Ascending aorta (tissue), 2 donors: ENCODE measurements at places on chromosomes 12 and 14.

DNA sequence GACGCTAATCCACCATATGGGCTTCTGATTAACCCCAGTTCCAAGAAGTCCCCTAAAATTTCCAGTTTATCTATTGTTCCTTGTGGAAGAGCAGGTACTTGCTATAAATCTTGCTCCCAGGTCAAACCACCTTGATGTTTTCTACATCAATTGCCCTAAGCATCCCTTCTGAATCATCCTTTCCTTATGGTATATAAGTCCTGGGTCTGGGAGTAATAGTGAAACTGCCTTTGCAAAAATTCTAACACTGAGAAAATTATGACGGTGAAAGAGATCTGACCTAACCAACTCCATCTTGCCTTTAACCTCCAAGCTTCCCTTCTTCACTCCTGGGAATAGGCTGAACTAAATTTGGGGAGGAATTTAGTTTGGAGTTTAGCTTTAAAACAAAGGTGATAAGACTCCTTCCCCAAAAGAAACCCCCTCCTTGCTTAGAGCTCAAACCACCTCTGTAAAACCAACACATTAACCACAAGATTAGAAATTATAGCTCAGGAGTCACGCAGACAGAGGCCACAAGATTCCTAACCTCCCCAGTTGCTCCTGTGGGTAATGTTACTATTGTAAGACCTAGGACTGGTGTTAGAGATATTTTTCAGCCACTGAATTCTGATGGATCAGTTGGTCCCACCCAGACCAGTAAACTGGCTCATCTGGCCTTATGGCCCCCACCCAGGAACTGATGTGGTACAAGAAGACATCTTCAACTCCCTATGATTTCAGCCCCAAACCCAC is 33.8 kb upstream of the DTX1 start:
- DNase-seq, result no peak

DNA sequence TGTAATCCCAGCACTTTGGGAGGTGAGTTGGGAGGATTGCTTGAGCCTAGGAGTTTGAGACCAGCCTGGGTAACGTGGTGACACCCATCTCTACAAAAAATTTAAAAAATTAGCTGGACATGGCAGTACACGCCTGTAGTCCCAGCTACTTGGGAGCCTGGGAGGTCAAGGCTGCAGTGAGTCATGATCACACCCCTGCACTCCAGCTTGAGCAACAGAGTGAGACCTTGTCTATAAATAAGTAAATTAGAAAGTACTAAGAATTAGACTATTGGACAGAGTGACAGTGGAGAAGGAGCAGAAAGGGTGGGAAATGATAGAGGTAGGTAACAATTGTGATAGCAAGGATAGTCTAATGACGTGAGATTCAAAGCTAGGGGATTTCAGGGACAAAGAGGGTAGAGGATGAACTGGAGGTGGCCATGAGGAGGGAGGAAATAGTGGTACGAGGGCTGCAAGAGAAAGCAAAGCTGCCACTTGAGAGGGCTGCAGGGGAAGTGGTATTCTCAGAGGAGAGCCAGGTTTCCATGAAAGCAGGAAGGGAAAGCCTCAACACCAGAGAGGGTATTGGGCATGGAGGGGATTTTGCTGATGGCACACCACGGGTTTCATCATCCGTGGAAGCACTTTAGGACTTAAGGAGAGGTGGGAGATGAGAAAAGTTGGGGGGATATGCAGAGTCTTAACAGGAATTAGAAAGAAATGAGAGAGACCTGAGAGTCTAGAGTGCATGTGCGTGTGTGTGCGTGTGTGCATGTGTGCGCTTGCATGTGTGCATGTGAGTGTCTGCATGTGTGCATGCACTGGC is 85.6 kb downstream of the SYNE2 start:
- no peak for DNase-seq

- no peak for DNase-seq
Observed at GRCh38 chr14:42145766-42146165, 539.1 kb downstream of the LRFN5 start.

- DNase-seq, result no peak
Observed at GRCh38 chr12:111405859-111406473, at the start of gene SH2B3. Gene SH2B3, plus strand, starts transcription at chr12:111405923. Its CDS starts 12,223 bp downstream, at chr12:111418146.

- DNase-seq, result no peak
Observed at GRCh38 chr14:21917699-21918436, 244.2 kb upstream of the OR4E1 start.

GRCh38 chr14:50998612-50999011 is 54.3 kb upstream of the PYGL start:
- no peak for DNase-seq

- DNase-seq, result no peak
Observed at GRCh38 chr14:97687944-97688630, 890.9 kb downstream of the VRK1 start.

GRCh38 chr14:71482671-71483070 is 449.6 kb upstream of the RGS6 start:
- no peak for DNase-seq

GRCh38 chr12:32501835-32502333 is 102.5 kb downstream of the FGD4 start:
- DNase-seq, result no peak

DNA sequence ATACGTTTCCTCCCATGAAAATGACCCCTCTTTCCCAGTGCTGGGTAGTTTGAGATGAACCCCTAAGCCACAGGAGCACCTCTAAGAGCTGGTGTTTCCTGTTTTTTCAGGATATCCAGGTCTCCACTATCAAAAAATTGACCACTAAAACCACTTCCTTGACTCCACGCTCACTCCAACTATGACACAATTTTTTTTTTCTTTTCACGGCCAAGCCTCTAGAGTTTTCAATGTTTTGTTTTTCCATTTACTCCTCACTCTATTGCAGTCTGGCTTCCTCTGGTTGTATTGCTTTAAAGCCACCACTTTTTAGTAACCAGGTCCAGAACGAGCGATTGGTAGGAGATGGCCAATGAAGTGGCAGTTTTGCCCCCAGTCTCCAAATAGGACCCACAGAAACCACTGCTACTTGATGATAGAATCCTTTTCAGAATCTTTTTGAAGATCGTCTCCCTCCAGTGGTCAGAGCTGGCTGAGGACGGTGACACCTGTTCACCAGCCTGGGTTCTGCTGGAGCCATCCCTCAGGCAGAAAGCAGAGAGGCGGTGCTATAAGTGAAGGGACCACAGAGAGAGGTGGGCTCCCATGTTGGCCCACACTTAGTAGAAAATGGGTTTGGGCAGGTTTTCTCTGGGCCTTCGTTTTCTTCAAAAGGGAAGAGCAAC is 454.4 kb downstream of the VRK1 start:
- DNase-seq, result no peak

GRCh38 chr12:7005311-7005710 is 13.0 kb downstream of the LPCAT3 start:
- DNase-seq, result no peak

GRCh38 chr14:81219759-81220579 is 790 bp downstream of the GTF2A1 start:
- no peak for DNase-seq

GRCh38 chr14:73342670-73343069 is 105.4 kb downstream of the PAPLN start:
- DNase-seq, result no peak

DNA sequence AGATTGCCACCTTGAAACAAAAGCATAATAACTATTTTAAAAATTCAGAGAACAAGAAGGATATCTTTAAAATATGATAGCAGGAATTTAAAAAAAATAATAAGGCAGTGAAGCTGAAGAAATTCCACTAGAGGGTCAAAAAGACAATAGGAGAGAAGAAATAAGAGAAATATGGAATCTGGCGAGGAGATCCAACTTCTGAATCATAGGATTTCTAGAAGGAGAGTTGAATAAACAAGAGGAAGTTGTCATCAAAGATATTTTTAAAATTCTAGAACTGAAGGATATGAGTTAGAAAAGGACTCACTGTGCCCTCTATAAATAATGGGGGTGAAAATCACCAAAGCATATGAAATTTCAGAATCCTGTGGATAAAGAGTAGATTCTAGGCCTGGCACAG is 26.8 kb upstream of the TOMM20L start:
- no peak for DNase-seq

DNA sequence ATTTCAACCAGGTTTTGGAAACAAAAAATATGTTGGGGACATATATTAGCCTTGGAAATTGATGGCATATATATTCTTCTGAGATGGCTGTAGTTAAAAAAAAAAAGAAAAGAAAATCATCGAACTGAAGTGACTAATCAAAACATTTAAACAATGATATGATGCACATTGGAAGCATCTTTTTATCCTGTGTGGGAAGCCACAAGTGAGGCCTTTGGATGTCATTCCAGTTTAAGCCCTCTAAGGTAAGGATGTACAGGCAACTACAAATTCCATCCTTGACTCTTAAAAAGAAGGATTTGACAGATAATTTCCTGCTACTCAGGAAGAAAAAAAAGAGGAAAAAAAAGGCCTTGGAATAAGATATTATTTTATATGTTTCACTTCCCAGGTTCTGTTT is 9.6 kb upstream of the PTPRB start:
- no peak for DNase-seq

DNA sequence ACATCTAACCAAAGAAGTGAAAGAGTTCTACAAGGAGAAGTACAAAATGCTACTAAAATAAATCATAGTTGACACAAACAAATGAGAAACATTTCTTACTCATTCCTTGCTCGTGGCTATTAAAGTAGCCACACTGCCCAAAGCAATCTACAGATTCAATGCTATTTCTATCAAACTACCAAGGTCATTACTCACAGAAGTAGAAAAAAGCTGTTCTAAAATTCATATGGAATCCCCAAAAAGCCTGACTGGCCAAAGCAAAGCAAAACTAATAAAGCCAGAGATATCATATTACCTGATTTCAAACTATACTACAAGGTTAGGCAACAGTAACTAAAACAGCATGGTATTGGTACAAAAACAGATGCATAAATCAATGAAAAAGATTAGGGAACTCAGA is 305.6 kb downstream of the RPAP3 start:
- DNase-seq, result no peak

DNA sequence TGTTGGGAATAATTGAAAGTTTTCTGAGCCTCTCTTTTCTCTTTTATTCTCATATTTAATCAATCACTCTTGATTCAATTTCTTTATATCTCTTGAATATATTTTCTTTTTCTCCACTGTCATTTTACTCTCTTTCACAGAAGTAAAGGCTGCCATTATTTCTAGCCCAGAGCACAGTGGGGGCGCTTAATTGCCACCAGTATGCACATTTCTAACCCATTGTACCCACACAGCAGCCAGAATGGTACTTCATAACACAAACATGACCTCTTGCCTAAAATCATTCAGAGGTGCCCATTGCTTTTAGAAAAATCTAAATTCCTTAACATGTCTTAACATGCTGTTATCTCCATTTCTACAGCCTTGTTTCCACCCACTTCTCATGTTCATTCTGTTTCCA is 190.2 kb upstream of the LMO3 start:
- DNase-seq, result no peak

- no peak for DNase-seq
Observed at GRCh38 chr14:58782011-58782410, 144.2 kb downstream of the DACT1 start.
